ENCODE measurements at places on chromosomes 4 and X.

- no peak for DNase-seq
Observed at GRCh38 chrX:152895121-152895520, 2.7 kb upstream of the ZNF185 start.

DNA sequence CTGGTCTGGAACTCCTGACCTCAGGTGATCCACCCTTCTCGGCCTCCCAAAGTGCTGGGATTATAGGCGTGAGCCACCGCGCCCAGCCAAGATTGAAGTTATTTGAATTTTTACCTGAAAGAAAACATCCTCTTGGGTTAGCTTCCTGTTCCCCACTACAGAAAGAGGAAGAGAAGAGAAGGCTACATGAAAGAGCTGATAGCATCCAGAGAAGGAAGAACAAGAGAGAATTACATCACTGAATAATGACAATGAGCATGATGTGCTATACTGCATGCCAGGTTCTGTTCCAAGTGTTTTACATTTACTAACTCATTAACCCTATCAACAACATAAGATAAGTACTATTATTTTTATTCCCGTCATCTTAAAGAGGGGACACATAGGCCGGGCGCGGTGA is 11.5 kb upstream of the TBC1D1 start:
- no peak for DNase-seq

- peak; percentile 56 for DNase-seq
Observed at GRCh38 chr4:94559351-94559806, 107.6 kb downstream of the PDLIM5 start.

DNA sequence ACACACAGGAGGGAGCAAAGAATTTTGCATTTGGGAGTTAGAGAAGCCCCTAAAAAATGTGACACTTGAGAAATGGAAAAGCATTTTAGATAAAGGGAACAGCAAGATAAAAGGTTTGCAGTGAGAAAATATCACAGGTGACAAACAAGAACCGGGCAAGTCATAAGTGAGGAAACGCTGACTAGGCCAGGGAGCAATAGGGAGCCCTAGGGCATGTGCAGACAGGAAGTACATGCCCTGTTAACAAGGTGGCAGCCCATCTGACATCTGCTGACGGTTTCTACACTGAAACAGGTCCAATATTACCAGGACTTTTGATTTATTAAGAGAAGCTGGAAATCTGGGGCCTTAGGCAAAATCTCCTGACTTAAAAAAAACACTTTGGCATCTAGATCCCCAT is 4.0 kb upstream of the IL13RA1 start:
- DNase-seq, result no peak

DNA sequence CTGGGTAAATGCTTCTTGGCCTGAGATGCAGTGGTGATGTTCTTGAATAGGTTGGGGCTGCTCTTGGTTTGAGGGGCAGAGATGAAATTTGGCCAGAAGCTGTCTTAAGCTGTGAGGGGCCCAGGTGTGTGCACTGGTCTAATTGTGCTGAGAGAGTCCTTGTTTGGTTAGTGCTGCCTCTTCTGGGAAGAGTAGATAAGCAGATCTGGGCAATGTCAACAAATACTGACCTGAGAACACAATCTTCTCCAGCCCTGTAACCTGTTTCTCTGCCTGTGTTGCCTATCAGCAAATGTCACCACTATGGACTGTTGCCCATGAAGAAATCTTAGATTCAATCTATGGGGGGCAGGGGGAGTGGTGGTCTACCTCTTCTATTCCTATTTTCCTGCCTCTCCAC is 17.2 kb upstream of the USP27X start:
- DNase-seq, result no peak

DNA sequence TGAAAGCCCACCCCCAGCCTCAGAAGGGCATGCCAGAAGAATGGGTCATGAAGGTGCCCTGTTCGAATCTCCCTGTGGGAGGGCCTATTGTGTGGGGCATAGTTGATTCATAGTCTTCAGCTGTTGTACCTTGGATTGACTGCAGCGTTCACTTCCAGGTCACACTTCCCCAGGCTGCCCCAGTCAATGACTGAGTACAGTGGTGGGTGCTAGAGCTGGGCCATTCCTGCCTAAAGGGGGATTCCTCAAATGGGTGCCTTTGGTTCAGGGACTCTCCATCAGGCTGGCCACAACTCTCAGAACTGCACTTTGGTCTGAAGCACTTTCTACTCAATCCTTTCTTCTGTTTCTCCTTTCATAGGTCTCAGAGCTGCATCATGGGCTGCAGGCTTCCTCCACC is 35.0 kb upstream of the RASGEF1B start:
- DNase-seq, result no peak

- no peak for DNase-seq
Observed at GRCh38 chr4:187127456-187127855, 403.8 kb upstream of the FAT1 start.

DNA sequence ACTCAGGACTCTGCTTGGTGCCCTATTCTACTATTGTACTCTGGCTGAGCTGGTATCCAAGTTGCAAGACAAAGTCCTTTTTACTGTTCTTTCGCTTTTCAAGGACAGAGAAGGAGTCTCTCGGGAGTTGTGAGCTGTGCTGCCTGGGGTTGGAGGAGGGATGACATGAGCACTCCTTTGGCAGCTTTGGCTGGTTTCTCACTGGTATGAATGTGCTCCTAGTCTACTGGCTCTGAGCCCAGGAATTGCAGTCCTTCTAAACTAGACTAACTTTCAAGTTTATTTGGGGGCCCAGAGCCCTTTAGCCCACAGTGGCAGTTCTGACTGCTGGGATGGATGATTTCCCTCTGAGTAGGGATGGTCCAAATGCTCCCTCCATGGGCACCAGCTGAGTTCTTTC is 997.1 kb downstream of the RAB28 start:
- DNase-seq, result no peak

DNA sequence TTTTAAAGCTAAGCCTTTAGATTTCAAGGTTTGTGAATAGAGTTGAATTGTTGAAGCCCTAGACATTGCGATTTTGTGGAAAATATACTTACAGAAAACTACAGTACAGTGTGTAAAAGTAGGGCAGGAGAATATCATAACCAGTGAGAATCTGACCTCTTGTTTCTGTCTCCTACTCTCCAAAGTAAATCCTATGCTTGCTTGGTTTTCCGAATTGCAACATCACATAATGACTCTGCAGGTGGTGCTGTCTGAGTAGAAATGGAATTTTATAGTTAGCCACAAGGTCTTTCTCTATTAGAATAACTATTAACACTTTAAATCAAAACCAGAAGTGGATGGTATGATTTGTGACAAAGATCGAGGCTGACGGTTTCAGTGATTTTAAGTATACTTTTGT is 505.6 kb downstream of the RAPGEF2 start:
- no peak for DNase-seq

DNA sequence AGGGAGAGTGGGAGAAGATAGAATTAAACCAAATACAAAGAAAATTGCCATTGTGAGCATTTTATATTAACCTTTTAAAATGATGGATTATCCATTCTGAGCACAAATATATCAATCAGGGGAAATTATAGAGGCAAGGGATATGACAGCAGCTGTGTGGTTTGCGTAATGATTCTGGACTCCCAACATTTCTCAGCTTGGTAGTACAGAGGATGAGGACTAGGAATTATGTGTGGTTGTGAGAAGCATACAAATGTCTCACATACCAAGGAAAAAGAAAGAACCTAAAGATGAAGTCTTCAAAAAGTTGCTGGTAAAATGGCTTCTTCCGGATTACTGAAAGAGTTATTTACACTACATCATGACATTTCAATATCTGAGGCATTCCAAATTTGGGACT is 674.6 kb upstream of the NR3C2 start:
- peak; percentile 18 for DNase-seq

DNA sequence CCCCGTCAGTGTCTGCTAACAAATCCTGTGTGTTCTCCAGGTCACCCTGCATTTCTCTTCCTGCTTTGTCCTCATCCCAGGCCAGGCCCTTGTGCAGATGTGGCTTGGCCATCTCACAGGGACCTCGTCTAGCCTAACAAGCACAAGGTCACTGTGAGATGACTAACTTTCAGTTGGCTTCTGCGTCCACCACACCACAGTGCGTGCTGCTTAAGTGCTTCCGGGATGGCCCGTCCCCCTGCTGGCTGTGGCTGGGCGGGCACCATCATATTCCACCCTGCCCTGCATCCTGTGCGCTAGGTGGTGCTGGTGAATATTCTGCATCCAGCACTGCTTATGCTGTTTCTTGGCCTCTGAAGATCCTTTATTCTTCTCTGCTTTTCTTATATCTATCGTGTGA is 33.8 kb downstream of the RBBP7 start:
- peak; percentile 18 for DNase-seq

- peak; percentile 3 for DNase-seq
Observed at GRCh38 chr4:144611850-144612249, 34.1 kb upstream of the HHIP start.

DNA sequence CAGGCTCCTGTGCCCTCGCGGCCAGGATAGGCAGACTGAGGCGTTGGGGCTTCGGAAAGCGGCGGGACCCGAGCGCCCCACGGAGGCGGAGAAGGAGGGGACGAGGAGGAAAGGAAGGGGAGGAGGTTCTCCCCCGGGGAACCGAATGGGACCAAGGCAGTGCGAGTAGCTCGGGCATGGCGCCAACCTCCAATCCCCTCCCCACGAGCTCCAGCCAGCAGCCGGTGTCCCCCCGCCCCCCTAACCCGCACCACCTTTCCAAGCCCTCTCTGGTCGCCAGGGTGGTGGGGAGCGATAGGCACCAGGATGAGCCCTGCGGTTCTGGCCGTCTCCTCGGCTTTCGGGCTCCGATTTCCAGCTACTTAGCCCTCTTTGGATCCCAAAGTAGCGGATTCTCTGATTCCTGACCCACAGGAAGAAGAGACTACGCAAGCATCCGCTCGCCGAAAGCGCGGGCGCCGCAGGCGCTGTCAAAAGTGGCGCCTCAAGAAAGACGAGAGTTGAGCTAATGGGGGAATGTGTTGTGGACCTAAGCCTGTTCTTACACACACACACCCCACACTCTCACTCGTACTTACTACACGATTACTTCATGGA is 15.2 kb upstream of the ZIC3 start:
- DNase-seq, result no peak

DNA sequence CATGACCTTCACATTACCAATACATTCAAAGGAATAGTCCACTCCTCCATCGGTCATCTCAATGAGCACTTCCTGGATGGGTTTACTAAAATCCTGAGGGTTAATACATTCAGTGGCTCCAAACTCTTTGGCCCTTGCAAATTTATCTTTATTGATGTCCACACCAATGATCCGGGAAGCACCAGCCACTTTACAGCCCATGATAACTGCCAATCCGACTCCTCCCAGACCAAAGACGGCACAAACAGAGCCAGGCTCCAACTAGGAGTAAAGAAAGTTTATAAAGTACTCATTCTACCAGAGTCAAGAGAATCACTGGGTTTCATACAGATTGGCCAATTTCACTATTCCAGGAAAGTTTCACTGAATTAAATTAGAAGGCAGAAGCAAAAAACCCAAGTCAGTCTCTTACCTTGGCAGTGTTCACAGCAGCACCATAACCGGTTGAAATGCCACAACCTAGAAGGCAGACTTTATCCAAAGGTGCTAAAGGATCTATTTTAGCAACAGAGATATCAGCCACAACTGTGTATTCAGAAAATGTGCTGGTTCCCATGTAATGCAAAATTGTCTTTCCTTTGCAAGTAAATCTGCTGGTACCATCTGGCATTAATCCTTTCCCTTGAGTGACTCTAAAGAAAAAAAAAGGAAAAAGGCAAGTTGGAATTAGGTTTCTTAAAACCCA is 12.2 kb downstream of the ADH5 start:
- DNase-seq, result no peak

DNA sequence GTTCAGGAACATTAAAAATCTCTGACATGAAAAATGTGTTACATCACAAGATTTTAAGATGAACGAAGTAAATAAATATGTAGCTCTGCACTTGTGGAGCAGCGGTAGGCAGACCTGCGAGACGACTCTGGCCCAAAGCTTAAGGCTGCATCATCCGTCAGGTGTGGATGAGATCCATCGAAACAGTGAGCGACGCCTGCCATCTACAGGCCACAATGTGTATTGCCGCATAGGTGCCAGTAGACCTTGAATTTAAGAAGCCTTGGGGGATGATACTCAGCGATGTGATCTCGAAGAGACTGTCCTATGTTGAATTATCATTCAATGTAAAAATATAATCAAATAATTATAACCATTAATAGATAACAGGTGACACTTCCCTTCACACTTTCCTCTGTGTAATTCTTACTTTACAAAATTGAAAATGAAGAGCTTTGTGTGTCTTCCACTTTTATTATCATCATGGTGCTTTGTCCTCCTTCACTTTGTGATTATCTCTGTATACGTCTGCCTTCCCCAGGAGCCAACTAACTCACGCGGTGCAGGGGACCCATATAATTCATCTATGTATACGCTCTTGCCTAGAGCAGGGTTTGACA is 851.0 kb downstream of the RAB28 start:
- DNase-seq, result peak; percentile 46

DNA sequence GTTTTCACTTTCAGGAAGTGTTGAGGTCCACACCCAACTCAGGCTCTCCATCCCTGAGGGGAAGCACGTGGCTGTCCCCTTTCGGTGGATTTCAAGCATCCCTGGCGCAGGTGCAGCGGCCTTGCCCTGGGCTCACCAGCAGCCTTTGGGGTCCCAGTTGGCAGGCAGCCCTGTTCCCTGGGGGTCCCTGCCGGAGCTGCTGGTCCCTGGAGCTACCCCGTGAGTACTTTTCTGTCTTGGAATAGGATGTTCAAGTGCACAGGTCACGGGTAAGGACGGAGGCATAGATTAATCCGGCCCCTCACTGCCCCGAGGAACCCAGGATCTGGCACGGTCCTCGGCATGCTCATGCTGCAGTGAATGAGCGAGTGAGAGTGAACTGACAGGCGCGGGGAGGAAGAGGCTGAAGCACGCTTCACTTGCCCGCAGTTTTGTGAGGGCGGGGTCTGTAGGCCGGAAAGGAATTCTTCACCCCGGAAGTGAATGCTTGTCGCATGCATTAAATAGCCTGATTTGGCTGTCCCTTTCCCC is 117.2 kb upstream of the FAT1 start:
- no peak for DNase-seq

DNA sequence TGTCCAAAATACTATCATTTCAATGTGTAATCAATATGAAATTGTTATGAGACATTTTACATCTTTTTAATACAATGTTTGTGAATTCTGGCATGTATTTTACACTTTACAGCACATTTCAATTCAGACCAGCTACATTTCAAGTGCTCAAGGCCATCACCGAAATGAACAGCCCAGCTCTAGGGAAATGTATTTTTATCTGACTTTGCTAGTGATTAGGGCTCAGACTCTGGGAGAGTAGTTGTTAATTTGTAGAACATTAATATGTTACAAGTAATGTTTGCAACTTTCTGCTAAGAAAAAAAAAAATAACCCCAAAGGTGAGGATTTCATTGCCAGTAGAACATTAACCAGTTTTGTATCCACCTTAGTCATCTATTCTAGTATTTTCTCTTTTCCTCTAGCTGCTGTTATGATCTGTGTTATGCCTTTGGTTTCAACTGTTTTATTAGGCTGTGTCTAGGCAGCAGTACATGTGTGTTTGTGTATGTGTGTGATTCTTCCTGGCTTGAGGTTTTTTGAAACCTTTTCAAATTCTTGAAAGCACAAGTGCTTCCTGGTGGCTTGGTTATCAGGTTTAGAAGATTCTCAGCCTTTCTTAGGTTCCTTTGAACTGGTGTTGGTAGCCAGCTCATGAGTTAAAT is 125.9 kb downstream of the NSUN7 start:
- DNase-seq, result no peak
